ENCODE measurements at places on chromosomes 7 and 10. TPM values are rescaled to one million over a fixed set of nuclear protein-coding genes. Genes with fewer than 3 reads are reported as not detected.
A peak's percentile ranks its signal among the peaks of the same experiment; 100 is the strongest.

DNA sequence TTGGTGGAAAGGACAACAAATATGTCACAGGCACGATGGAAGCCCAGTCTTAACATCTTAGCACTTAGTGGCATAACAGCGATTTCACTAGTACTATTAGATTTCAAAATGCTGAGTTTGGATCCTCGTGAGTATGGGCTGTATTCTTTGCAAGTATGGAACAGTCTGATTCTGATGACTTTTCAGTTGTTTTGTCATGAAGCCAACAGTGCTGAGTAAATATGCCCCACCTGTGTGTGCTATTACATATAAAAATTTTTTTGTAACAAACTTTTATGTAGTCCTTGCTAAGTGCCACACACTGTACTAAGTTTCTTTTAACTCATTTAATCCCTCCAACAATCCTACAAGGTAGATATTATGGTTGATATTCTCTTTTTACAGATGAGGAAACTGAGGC is 30.8 kb downstream of the MTURN start:
- DNase-seq = no peak
- H3K4me1 ChIP-seq = peaks cover 21% of the 10 kb centered on the region
- no peaks in the 10 kb centered on the region for H3K27me3 ChIP-seq
- no peak overlapping the region for H3K27ac ChIP-seq

DNA sequence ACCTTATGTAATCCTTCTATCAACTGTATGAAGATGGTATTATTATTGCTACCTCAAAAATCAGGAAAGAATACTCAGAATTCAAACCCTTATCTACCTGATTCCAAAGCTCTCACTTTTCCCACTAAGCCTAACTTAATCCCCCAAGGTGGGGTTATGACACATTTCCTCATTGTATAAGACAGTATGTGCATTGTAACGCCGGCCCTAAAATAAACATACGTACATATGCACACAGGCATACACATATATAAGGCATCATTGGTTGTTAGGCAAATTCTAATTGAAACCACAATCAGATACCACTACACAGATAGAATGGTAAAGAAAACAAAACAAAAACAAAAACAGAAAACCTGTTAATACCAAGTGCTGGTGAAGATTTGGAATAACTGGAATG is 556.5 kb downstream of the INHBA start:
- no peak for DNase-seq
- no peak overlapping the region for H3K4me3 ChIP-seq
- H3K27me3 ChIP-seq = no peaks in the 10 kb centered on the region
- no peaks in the 10 kb centered on the region for H3K36me3 ChIP-seq

DNA sequence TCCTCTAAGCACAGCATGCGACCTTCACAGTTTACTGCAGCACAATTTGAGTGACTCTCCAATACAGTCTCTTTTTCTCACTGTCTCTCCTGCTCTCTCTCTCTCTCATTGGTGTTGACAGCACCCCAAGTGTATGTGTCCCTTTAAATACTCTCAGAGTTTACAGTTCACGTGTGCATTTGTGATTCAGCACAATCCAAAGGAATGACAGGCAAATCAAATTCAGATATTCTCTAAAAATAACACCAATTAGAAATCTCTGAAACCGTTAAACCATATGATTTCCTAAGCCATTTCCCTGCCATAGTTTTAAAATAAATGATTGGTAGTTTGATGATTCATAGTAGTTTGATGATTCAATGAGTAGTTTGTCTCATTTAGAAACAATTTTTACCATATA is 104.0 kb upstream of the GAD2 start:
- no peak overlapping the region for H3K27ac ChIP-seq
- DNase-seq = no peak
- no peaks in the 10 kb centered on the region for H3K4me1 ChIP-seq

GRCh38 chr7:69837387-69838068 is 239.3 kb downstream of the AUTS2 start:
- no peak overlapping the region for H3K27ac ChIP-seq
- DNase-seq = no peak
- peaks cover 2% of the 10 kb centered on the region for H3K4me1 ChIP-seq
- H3K4me3 ChIP-seq = no peak overlapping the region
- H3K36me3 ChIP-seq = no peaks in the 10 kb centered on the region
- H3K27me3 ChIP-seq = no peaks in the 10 kb centered on the region

DNA sequence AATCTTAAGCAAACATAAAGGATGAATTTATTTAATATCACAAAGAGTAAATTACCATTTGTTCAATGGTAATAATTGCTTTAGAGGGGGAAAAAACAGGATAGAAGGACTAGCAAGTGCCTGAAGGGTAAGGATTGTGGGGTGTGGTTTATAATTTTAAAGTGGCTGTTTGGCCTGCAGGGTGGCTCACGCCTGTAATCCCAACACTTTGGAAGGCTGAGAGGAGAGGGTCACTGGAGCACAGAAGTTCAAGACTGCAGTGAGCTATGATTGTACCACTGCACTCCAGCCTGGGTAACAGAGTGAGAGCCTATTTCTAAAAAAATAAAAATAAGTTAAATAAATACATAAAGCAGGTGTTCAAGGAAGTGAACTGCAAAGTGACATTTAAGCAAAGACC is 199.9 kb upstream of the AHR start:
- no peaks in the 10 kb centered on the region for H3K4me1 ChIP-seq
- H3K27me3 ChIP-seq = no peaks in the 10 kb centered on the region
- H3K36me3 ChIP-seq = no peaks in the 10 kb centered on the region
- no peak for DNase-seq
- no peak overlapping the region for H3K4me3 ChIP-seq

DNA sequence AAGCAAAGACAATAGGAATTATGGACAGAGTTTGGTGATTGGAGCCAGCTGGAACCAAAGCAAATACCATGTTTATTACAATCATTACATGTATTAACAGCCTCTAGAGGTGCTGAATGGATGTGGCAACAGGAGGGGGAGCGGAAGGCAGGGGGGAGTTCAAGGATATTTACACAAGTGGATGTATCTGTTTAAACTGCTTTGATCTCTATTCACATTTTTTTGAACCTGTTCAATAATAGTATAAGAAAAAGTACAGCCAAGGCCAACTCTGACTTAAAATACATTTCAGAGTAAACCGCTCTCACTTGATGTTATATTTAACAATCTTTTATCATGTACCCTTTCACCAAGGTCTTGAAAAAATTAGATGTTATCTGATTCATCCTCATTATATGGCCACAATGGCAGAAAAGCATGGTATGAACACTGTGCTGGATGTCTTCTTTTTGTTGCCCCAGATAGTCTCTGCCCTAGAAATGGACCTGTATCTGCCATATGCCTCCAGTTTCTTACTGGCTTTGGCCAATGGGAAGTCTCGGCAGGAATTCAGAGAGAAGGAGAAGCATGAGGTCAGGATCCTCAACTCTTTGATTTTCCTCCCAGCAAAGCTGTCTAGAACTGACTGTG is 88.2 kb upstream of the FAM133B start:
- H3K27ac ChIP-seq = no peak overlapping the region
- no peaks in the 10 kb centered on the region for H3K36me3 ChIP-seq
- no peaks in the 10 kb centered on the region for H3K27me3 ChIP-seq
- no peaks in the 10 kb centered on the region for H3K4me1 ChIP-seq

- no peaks in the 10 kb centered on the region for H3K36me3 ChIP-seq
- H3K27ac ChIP-seq = no peak overlapping the region
- H3K4me1 ChIP-seq = no peaks in the 10 kb centered on the region
- no peak overlapping the region for H3K4me3 ChIP-seq
Observed at GRCh38 chr7:68613405-68613804, 984.9 kb upstream of the AUTS2 start.

Gene GATA3
- total RNA-seq = 0.55 TPM

DNA sequence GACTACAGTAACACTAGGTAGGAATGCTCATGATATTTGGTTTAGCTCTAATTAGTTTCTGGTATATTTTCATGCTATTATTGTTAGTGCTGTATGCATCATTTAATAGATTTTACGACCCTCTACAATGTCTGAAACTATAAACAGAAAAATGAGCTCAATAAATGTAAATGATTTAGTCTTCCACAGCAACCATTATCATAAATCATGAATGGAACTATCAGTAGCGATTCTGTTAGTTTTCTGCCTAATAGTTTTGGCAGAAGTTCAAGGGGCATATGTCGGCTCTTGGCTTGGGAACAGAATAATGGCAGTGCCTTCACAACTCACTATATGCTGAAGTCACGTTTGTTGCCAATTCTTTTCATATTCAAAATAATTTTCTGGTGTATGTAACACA is 494.8 kb downstream of the PARD3 start:
- no peak overlapping the region for H3K27ac ChIP-seq
- no peaks in the 10 kb centered on the region for H3K36me3 ChIP-seq
- peaks cover 13% of the 10 kb centered on the region for H3K4me1 ChIP-seq
- H3K4me3 ChIP-seq = no peak overlapping the region

- H3K4me3 ChIP-seq = no peak overlapping the region
- no peak overlapping the region for H3K27ac ChIP-seq
- DNase-seq = no peak
- H3K4me1 ChIP-seq = peaks cover 7% of the 10 kb centered on the region
Observed at GRCh38 chr10:22443175-22443901, 98.0 kb downstream of the SPAG6 start.

Gene EIF3B
- total RNA-seq = 201 TPM

Gene GIMAP4
- 16.1 TPM for total RNA-seq

DNA sequence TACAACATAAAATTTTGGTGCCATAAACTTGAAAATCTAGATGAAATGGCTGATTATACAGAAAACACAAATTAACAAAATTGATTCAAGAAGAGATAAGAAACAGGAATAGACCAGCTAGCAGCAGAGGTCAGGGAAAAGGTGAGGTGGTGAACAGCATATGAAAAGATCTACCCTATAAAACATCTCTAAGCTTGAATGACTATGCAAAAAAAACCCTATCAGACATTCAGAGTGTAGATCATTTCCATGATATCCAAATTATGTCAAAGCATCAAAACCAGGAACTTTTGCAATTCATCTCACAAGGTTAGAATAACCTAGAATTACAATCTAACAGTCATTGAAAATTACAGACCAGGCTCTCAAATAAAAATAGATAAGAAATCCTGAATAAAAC is 14.6 kb upstream of the BPGM start:
- no peaks in the 10 kb centered on the region for H3K36me3 ChIP-seq
- no peak for DNase-seq
- H3K27ac ChIP-seq = no peak overlapping the region
- no peaks in the 10 kb centered on the region for H3K27me3 ChIP-seq

- no peak overlapping the region for H3K27ac ChIP-seq
- H3K4me1 ChIP-seq = peaks cover 9% of the 10 kb centered on the region
- DNase-seq = no peak
- H3K36me3 ChIP-seq = no peaks in the 10 kb centered on the region
- H3K27me3 ChIP-seq = no peaks in the 10 kb centered on the region
- no peak overlapping the region for H3K4me3 ChIP-seq
Observed at GRCh38 chr10:124387078-124387874, 31.4 kb downstream of the OAT start.

- no peaks in the 10 kb centered on the region for H3K27me3 ChIP-seq
- no peak for DNase-seq
- H3K27ac ChIP-seq = no peak overlapping the region
- no peaks in the 10 kb centered on the region for H3K4me1 ChIP-seq
Observed at GRCh38 chr7:21773326-21773725, 172.4 kb downstream of the CDCA7L start.

DNA sequence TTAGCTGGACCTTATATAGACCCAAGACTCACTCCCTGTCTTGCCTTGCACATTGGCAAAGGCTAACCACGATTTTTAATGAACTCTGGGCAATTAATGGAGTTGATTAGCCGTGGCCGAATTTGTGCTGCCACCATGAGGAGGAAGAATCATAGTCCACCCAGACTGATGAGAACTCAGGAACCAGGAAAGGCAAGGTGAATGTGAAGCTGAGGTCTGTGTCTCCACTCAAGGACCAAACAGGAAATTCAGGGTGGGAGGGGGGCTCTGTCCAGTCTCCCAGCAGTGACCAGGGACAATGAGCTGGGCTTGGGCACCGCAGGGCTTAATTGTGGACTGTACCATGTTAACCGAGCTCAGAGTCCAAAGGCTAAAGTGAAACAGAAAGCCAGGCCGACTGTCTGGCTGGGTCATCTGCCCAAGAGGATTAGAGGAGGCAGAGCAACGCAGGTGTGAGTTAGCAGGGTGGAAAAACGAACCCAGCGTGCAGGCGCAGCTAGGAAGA is 127.0 kb upstream of the JCAD start:
- no peak for DNase-seq
- H3K4me3 ChIP-seq = peak overlapping the region; percentile 41
- no peaks in the 10 kb centered on the region for H3K4me1 ChIP-seq
- H3K27me3 ChIP-seq = no peaks in the 10 kb centered on the region
- peak overlapping the region; percentile 65 for H3K27ac ChIP-seq

- peaks cover 2% of the 10 kb centered on the region for H3K27me3 ChIP-seq
- no peak for DNase-seq
- H3K4me1 ChIP-seq = no peaks in the 10 kb centered on the region
- no peak overlapping the region for H3K4me3 ChIP-seq
Observed at GRCh38 chr10:42475168-42476098, 162.9 kb downstream of the ZNF33B start.

Gene SVIL
- 1,079 TPM for total RNA-seq

- H3K27me3 ChIP-seq = no peaks in the 10 kb centered on the region
- H3K36me3 ChIP-seq = no peaks in the 10 kb centered on the region
- DNase-seq = no peak
- H3K4me3 ChIP-seq = no peak overlapping the region
- no peaks in the 10 kb centered on the region for H3K4me1 ChIP-seq
Observed at GRCh38 chr7:29342761-29343160, 148.2 kb downstream of the CHN2 start.

Gene LRRC4
- 0.29 TPM for total RNA-seq

DNA sequence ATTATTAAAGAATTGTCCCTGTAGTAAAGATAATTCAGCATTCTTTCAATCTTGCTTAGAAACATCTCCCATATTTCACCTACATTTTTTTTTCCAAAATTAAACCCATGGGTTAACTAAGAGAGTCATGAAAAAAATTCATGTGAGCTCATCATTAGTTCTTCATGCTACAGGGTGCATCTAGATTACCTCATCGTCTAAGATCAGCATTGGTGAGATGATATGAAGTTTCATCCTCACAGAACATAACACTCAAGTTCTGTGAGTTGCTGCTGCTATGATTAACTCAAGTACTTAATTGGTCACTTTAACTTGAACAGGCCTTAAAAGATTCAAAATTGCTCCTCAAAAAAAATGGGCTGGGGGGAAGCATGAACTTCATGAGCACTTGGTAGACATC is 50.0 kb downstream of the RAB11FIP2 start:
- H3K36me3 ChIP-seq = no peaks in the 10 kb centered on the region
- no peaks in the 10 kb centered on the region for H3K4me1 ChIP-seq
- no peaks in the 10 kb centered on the region for H3K27me3 ChIP-seq
- H3K4me3 ChIP-seq = no peak overlapping the region
- no peak overlapping the region for H3K27ac ChIP-seq

Gene SUN3
- total RNA-seq = not detected

Gene TEX47
- not detected for total RNA-seq

GRCh38 chr10:132538790-132539421 is 1.3 kb downstream of the INPP5A start:
- H3K27ac ChIP-seq = peak overlapping the region; percentile 93
- H3K36me3 ChIP-seq = no peaks in the 10 kb centered on the region
- no peak for DNase-seq
- peak overlapping the region; percentile 91 for H3K4me3 ChIP-seq
- H3K4me1 ChIP-seq = peaks cover 56% of the 10 kb centered on the region

Data from gastrocnemius medialis (tissue), 4 donors.